NCI-H146 (cell line): ENCODE measurements at places on chromosomes 3 and 15.

GRCh38 chr15:63823253-63823844, 10.4 kb downstream of the HERC1 start:
- DNase-seq = no peak

DNA sequence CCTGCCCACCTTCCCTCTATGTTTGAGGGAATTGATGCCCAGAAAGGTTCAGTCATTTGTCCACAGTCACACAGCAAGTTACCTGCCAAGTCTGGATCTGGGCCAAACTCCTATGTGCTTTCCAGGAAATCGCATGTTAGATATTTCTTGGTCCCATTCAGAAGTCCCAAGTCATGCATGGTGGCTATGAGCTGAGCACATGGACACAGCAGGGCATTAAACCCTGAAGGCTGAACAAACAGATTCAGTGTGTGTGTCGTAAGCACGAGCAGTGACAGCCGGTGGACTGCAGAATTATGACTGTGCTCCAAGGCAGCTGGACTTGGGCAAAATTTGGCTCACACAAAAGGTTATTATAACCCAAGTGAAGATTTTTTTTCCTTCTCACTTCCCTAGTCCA, 11.4 kb upstream of the SLC6A6 start:
- DNase-seq = peak; percentile 81

- peak; percentile 7 for DNase-seq
These were observed 220.7 kb upstream of the CADM2 start for GRCh38 chr3:84738086-84738485.

GRCh38 chr3:161915418-161915750, 418.8 kb downstream of the OTOL1 start:
- DNase-seq = peak; percentile 18

DNA sequence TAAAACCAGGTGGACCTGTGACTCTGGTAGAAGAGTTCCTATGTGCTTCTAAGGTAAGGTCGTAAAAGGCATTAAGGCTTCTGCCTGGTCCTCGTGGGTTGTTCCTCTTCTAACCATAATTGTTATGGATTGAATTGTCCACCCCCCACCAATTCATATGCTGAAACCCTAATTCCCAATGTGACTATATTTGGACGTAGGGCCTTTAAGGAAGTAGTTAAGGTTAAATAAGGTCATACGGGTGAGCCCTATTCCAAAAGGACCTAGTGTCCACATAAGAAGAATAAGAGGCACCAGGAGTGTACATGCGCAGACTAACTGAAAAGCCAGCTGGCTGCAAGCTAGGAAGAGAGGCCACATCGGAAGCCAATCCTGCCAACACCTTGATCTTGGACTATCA, 1.9 kb downstream of the ADPGK start:
- no peak for DNase-seq

DNA sequence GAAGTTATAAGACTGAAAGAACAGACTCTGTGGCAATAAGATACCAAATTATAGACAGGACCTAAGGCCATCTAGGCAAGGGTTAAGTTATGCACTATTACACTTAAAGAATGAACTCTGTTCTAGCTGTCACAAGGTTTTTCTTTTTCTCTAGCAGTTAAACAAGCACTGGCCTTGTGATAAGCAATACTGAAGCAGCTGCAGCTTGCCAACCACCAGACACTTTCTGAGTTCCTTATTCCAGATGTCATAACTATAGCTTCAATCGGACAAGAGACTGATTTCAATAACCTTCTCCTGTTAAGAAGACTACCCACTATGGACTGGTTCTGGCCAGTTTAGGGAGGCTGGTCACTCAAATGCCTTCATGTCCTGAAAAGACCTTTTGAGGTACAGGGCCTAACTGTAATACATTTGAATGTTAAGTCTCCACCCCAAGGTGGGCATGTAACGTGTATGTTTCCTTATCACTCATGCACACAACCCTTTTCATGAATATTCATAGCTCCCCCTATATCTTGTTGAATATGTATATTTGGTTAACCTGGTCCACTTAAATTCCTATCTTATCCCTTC, 85.8 kb downstream of the CFAP20DC start:
- no peak for DNase-seq

GRCh38 chr3:169327546-169328356, 335.8 kb downstream of the MECOM start:
- DNase-seq = no peak

DNA sequence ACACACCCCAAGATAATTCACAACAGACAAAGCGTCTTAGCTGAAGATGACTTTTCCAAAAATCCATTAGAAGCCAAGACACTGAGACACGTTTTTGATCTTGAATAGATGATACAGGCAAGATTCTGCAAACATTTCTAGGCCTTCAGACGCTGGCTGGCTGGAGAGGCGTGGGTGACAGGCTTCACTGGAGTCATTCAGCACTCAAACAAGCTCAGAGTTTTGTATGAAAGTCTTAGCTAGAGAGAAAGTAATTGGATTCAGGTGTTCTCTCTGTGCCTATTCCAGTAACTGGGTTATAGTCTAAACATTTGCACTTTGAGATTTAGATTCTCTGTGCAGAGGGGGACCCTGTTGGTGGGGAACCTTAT, 147.7 kb upstream of the BHLHE40 start:
- no peak for DNase-seq
